ENCODE measurements at places on chromosomes 11 and 22. TPM values are rescaled to one million over a fixed set of nuclear protein-coding genes. Genes with fewer than 3 reads are reported as not detected.

DNA sequence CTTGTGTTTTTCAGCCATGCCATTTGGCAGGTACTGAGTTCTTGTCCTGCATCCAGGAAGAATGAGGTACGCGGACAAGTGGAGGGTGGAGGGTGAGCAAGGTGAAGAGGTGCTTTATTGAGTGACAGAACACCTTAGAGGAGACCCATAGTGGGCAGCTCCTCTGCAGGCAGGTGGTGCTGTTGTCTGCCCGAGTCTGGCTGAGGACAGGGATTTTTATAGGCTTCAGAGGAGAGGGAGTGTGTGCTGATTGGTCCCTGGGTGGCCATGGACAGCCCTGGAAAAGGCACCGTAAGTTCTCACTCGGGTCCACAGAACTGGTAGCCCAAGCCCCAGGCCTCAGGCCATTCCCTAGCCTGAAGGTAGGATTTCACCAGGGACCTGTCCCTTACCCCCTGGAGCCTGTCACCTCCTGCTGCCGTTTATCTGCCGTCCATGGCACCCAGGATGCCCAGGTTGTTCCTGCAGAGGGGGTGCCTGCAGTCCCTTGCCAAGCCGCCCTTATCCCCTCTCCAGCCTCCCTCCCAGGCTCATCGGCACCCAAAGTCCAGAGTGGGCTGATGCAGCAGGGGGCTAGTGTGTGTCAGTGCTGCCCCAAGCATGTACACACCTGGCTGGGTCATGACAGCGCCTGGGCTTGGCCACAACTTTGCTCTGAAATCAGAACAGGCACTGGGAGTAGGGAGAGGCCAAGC, 213.6 kb downstream of the LRRC4C start:
- no peak for DNase-seq
- no peak overlapping the region for H3K4me3 ChIP-seq
- no peak overlapping the region for H3K27ac ChIP-seq
- H3K36me3 ChIP-seq = no peaks in the 10 kb centered on the region
- H3K27me3 ChIP-seq = no peaks in the 10 kb centered on the region
- H3K4me1 ChIP-seq = no peaks in the 10 kb centered on the region

DNA sequence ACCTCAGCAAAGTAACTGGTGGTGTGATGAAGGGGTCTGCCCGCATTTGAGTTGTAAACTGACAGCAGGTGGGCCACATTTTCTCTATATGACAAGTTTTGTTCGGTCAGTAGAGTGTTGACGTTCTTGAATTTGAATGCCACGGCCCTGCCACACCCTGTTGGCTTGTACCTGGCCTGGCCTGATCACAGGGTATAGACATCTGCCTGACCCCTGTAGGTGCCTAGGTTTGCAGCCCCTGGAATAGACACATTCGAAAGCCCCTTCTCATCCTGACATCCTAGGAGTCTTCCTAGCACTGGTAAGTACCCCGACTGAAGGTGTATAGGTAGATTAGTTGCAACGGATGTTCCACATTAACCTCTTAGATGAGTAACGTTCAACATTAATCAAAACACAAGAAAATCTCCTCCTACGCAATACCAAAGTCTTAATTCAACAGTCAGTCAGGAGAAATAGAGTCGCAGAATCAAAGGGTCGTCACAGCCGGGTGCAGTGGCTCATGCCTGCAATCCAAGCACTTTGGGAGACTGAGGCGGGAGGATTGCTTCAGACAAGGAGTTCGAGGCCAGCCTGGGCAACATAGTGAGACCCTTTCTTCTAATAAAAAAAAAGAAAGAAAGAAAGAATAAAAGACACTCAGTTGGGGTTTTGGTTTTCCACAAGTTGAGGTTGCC, 43.6 kb upstream of the CD5 start:
- H3K36me3 ChIP-seq = no peaks in the 10 kb centered on the region
- H3K4me1 ChIP-seq = peaks cover under 1% of the 10 kb centered on the region
- DNase-seq = no peak
- H3K27me3 ChIP-seq = peaks cover 7% of the 10 kb centered on the region
- H3K27ac ChIP-seq = no peak overlapping the region
- H3K4me3 ChIP-seq = no peak overlapping the region

DNA sequence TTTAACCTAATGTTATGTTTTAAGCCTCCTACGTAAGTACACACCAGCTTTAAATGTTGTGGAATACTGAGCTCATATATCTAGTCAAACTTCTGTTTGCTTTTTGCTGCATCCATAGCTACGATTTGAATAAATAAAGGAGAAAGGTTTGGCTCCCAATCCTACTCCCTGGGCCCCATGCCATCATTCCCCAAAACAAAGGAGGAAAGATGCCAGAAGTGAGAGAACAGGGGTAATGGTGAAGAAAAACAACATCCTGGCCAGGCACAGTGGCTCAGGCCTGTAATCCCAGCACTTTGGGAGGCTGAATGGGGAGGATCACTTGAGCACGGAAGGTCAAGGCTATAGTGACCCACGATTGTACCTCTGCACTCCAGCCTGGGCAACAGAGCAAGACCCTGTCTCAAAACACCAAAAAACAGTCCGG, 26.5 kb downstream of the SCGB1A1 start:
- H3K4me3 ChIP-seq = no peak overlapping the region
- DNase-seq = no peak
- peaks cover 16% of the 10 kb centered on the region for H3K27me3 ChIP-seq
- peaks cover 13% of the 10 kb centered on the region for H3K4me1 ChIP-seq
- no peaks in the 10 kb centered on the region for H3K36me3 ChIP-seq
- H3K27ac ChIP-seq = no peak overlapping the region

DNA sequence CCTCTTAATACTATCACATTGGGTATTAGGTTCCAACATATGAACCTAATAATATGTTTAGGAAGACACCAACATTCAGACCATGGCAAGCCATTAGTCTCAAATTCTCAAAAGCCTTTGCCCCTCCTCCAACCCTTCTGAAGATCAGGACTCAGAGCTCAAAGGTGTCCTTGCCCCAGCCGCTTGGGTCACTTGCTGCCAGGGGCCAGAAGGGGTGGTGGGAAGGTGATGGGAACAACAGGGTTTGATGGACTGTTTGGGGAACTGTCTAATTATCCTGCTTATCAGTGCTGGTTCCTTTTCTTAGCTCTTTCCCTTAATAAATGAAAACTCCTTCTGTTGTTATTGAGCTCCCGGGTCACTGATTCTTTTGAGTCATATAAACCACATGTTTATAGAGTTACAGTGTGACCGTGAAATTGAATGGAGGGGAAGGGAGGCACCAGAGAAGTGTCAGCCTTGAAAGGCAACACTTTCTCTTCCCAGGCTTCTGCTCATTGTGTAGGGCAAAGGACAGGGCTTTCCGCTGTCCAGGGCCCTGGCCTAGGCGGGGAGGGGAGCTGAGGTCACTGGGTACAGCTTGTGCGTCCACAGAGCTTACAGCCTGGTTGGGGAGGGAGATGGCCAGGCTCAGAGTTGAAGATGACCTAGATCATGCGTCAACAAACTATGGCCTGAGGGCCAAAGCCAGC, 105.1 kb downstream of the FBXO7 start:
- H3K27me3 ChIP-seq = peaks cover 2% of the 10 kb centered on the region
- no peak for DNase-seq
- no peak overlapping the region for H3K4me3 ChIP-seq
- H3K4me1 ChIP-seq = peaks cover 15% of the 10 kb centered on the region

DNA sequence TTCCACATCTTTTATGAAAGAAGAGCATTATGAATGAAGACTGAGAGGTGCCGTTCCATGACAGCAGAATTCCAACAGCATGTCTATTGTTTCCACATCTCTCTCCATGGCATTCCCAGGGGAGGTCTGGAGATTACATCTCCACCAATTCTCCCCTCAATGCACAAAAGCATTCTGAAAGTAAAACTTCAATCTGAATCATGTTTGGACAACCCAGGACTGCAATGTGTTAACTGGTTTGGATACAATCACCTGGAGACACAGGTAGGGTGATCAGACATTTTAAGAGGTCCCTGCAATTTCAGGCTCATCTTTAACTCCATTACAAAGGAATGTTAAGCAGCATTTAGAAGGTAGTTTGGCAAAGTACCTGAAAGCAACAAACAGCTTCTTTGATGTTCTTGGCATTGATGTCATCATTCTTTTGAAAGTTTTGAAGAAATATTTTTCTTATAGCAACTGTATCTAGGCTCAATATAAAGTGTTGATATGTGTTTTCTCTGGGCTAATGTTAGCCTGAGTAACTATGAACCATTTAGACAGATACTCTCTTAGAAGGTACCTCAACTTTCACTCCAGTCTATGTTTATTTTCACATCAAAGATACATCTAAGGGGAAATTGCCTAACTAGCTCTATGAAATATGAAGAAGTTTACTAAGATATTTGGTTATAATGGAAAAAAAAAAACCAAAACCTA, 181.4 kb upstream of the MTMR2 start:
- no peaks in the 10 kb centered on the region for H3K36me3 ChIP-seq
- H3K4me3 ChIP-seq = no peak overlapping the region
- H3K27me3 ChIP-seq = peaks cover 2% of the 10 kb centered on the region
- no peak for DNase-seq
- peaks cover 8% of the 10 kb centered on the region for H3K4me1 ChIP-seq
- H3K27ac ChIP-seq = no peak overlapping the region

Gene CCDC179
- not detected for total RNA-seq

Gene KRTAP5-2
- not detected for total RNA-seq

DNA sequence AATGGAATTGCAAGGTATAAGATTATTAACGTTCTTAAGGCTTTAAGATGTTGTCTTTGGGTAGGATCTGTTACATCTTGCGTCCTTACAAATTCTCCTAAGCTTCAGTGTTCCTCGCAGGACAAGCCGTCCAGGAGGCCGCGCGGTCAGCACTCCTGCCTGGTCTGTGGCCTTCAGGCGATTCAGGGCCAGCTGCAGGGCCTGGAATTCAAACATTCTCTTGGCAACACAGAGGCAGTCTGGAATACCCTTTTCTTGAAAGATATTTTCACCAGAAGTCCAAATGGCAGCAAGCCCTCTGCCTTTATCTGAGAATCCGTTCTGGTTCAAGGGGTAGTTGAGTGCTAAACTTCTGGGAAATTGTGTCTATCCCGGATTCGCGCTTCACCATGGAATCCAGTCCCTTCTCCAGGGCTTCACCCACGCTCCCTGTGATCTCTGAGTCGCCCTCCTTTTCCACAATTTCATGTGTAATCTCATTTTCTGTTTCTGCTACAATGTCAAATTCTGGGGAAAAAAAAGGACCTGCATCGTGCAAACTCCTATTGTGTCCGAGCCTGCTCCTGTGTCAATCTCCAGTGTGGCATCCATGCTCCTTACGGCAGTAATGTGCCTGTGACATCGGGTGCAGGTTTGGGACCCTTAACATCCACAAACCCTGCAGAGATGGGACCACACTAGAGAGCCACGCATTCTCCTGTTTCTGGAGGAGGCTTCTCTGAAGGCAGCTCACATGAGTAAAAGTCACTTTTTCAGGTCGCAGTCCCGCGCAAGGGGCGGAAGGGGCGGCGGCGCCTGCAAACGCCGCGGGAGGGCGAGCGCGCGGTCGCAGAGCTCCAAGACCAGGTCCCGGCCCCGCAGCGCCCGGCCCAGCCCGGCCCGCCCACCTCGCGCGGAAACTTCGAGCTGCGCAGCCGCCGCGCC, 25.4 kb upstream of the SORL1 start:
- no peaks in the 10 kb centered on the region for H3K36me3 ChIP-seq
- no peak overlapping the region for H3K4me3 ChIP-seq
- H3K27ac ChIP-seq = no peak overlapping the region
- peak; percentile 60 for DNase-seq
- peaks cover 4% of the 10 kb centered on the region for H3K4me1 ChIP-seq

Gene PATE4
- total RNA-seq = 0.31 TPM

DNA sequence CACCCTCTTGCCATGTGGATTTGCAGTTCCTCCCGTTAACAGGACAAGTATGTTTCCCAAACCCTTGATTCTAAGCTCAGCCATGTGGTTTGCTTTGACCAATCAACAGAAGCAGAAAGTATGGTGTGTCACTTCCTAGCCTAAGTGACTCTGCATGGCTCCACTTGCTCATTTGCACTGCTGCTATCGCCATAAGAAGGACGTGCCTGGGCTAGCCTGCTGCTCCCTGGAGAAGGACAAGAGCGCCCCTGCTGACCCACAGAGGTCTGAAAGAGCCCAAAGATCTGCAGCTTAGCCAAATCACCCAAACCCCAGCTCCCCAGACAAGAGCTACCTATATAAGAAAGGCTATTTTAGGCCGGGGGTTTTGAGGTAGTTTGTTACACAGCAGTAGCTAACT, 18.0 kb downstream of the TBRG1 start:
- peaks cover 10% of the 10 kb centered on the region for H3K4me1 ChIP-seq
- H3K27me3 ChIP-seq = peaks cover 2% of the 10 kb centered on the region
- no peak overlapping the region for H3K27ac ChIP-seq
- DNase-seq = no peak
- H3K36me3 ChIP-seq = peaks cover 27% of the 10 kb centered on the region

GRCh38 chr11:46120346-46121300, 631 bp downstream of the PHF21A start:
- peaks cover 8% of the 10 kb centered on the region for H3K27me3 ChIP-seq
- peak; percentile 47 for DNase-seq
- H3K27ac ChIP-seq = peak overlapping the region; percentile 88
- peak overlapping the region; percentile 94 for H3K4me3 ChIP-seq
- peaks cover 4% of the 10 kb centered on the region for H3K36me3 ChIP-seq
- H3K4me1 ChIP-seq = peaks cover 14% of the 10 kb centered on the region

Gene OR52B2
- not detected for total RNA-seq

Gene MAFF
- total RNA-seq = 3.5 TPM

Gene HBG1
- not detected for total RNA-seq

DNA sequence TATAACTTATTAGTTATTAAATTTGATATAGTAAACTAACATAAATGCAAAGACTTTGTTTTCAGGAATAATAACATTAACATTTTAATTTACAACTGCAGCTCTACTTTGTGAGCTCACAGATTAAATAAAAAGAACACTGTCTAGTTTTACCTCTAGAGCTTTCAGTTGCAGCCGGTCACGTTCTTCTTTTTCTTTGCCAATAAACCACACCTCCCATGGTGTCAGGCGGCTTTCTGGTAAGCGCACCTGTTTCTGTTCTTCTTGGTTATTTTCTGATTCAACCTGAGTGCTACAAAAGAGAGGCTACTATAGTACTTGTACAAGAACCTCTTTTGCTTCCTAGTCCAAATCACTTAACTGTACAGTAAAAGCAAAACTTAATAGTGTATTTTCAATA, 5.8 kb downstream of the CCDC34 start:
- DNase-seq = no peak
- H3K4me3 ChIP-seq = no peak overlapping the region
- H3K27me3 ChIP-seq = peaks cover 2% of the 10 kb centered on the region
- H3K4me1 ChIP-seq = no peaks in the 10 kb centered on the region

GRCh38 chr11:131538322-131538721, 167.9 kb downstream of the NTM start:
- no peaks in the 10 kb centered on the region for H3K36me3 ChIP-seq
- no peak overlapping the region for H3K27ac ChIP-seq
- peaks cover 4% of the 10 kb centered on the region for H3K27me3 ChIP-seq
- H3K4me1 ChIP-seq = peaks cover 10% of the 10 kb centered on the region

- no peaks in the 10 kb centered on the region for H3K36me3 ChIP-seq
- DNase-seq = no peak
- H3K4me3 ChIP-seq = no peak overlapping the region
- peaks cover 4% of the 10 kb centered on the region for H3K27me3 ChIP-seq
- no peak overlapping the region for H3K27ac ChIP-seq
These were observed 90.4 kb downstream of the RBFOX2 start for GRCh38 chr22:35938226-35938625.

Gene TMPRSS13
- total RNA-seq = 1.8 TPM

- H3K27ac ChIP-seq = no peak overlapping the region
- H3K4me3 ChIP-seq = no peak overlapping the region
- no peaks in the 10 kb centered on the region for H3K4me1 ChIP-seq
- H3K36me3 ChIP-seq = peaks cover 47% of the 10 kb centered on the region
- peaks cover 3% of the 10 kb centered on the region for H3K27me3 ChIP-seq
These were observed 18.3 kb downstream of the AMPD3 start for GRCh38 chr11:10473371-10473770.

Gene NLRP14
- 0.13 TPM for total RNA-seq

Gene HOATZ
- total RNA-seq = not detected

- H3K4me1 ChIP-seq = peaks cover 9% of the 10 kb centered on the region
- no peak overlapping the region for H3K4me3 ChIP-seq
- no peaks in the 10 kb centered on the region for H3K27me3 ChIP-seq
These were observed 11.8 kb downstream of the EMSY start for GRCh38 chr11:76456571-76456970.

Gene TMX2
- 51.0 TPM for total RNA-seq

All from endothelial cell (in vitro differentiated cells).